ENCODE measurements at places on chromosomes 6 and 20. TPM values are rescaled to one million over a fixed set of nuclear protein-coding genes. Genes with fewer than 3 reads are reported as not detected.

GRCh38 chr6:145031001-145031400 lies 704.3 kb downstream of the EPM2A start:
- no peak for DNase-seq

GRCh38 chr6:1747003-1747402 lies 137.3 kb downstream of the FOXC1 start:
- DNase-seq: no peak

DNA sequence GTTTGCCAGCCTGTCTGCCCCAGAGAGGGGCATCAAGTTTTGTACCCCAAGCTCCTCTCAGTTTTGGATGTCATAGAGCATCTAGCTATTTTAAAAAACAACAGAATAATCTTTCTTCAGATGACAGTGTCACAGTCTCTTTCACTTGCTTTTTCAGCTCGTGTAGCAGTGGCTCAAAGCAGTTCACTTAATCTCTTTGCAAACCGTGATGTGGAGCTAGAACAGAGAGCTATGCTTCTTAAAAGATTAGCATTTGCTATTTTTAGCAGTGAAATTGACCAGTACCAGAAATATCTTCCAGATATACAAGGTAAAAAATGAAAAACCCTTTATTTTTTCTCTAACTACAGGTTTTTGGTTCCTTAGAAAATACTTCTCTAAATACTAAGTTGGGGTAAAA lies 37.3 kb downstream of the PGM3 start:
- DNase-seq: no peak

GRCh38 chr6:154261688-154262397 lies 94.8 kb downstream of the IPCEF1 start:
- no peak for DNase-seq

The PKIB gene
- total RNA-seq: 0.22 TPM
